ENCODE measurements at places on chromosomes 12 and 14.

DNA sequence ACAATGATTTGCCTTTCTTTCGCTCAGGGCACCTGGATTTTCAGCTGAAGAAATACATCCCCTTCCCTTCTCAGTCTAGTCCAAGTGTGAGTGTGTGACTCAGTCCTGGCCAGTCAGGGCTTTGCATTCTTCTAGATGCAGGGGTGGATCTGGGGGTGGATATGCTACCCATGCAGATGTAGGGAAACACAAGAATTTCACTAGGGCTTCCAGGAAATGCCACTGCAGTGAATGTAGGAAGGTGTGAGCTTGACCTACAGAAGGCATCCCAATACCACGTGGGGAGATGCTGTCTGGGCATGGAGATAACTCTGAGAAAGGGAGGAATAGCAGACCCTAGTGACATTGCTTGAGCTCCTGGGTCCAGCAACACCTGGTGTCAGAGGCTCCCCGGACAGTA, 404.2 kb downstream of the GLT1D1 start:
- DNase-seq: no peak

- DNase-seq: no peak
Measured at GRCh38 chr12:130667421-130667960, 48.6 kb downstream of the RIMBP2 start.

GRCh38 chr14:31886156-31886835, 190.8 kb upstream of the ARHGAP5 start:
- DNase-seq: no peak

DNA sequence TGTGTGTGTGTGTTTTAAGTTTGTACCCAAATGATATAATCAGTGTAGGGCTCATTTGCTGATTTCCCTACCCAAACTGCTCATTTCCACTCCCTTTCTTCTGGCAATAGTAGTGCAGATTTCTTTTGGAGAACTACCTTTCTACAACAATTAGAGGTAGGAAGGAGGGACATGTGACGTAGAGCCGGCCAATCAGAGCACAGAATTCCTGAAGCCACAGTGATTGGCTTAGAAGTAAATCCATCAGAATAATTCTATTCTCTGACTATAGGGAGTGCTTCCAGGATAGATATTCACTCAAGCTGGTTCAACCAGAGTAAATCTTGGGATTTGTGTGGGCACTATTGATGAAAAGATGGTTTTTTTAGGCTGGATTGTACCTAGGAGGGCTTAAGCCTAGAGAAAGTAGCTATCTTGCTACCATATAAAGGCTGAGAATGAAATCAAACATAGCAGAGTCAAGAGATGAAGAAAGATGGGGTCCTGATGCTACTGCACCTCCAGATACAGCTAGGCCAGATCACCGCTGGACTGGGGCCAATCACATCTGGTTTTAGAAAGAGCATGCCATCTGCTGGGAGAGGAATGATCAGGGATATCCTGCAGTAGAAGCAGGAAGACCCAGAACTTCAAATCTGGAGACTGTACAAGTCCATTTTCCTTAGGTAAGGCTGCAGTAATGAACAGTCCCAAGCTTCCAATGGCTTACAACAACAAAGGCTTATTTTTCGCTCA, 54.1 kb upstream of the NUAK1 start:
- DNase-seq: no peak

DNA sequence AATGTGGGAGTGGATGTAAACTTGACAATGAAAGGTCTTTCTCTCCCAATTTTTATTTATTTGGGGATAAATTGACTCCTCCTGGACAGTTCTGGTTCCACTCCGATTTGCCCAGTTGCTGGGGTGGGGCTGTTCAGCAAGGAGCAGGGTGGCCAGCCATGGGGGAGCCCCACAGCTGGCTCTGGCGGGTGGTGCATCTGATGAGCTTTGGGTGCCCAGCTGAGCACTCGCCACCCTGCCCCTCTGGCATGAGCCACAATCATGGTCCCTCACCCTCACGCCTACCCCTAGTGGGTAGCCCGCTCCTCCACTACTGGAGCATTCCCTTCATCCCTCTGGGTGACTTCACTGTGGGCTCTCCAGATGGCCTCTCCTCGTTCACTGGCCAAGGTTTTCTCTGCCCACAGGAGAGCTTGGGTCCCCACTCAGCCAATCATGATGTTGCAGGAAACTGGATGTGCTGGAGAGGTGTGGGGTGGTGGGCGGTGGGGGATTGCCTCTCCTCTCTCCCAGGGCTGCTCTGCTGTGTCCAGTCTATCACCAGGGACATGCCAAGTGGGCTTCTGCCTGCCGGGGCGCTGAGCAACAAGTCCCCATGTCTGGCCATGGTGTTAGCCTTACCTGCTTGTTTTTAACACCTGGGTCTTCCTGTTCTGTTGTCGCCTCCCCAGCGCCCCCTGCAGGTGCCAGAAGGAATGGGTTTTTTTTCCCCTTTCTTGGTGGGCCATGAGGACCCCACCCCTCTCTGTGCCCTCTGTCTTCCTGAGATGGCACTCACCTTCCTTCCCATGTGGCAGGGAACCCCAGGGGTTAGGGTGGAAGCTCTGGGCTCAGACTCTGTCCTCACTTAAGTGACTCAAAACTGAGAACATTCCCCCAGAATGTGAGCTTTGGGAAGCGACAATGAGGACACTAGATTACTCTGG, 3.4 kb downstream of the CYP46A1 start:
- no peak for DNase-seq

GRCh38 chr12:126191031-126191891, 1126.0 kb downstream of the AACS start:
- no peak for DNase-seq

GRCh38 chr12:122072031-122072970, 6.3 kb upstream of the MLXIP start:
- DNase-seq: no peak

DNA sequence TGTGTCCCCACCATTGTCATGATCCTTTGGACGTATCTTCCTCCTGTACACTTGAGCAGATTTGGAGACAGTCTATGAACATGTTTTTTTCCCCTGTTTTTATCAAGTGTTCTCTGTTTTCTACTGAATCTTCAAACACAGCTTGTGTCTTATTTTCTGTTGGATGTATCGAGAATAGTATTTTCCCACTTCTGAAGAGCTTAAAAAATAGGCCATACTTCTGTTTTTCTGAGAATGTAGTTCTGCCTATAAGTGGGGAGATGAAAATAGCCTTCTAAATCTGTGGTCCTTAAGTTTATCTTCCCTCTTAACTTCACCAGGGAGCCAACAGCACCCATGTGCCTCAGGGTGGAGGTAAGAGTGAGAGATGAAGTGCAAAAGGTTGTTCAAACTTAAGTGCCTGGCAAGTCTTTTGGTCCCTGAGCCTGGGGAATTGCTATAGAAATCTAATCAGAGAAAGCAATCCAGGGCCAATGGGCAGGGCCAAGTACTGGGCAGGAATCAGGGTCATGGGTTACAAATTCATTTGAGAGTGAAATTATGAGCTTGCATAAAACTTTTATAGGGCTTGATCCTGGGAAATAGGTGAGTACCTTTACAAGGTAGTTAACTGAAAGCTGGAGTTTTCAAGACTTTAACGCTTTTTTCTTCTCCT, 58.9 kb downstream of the ARF6 start:
- no peak for DNase-seq
